ENCODE measurements at places on chromosomes 7 and 10. TPM values are rescaled to one million over a fixed set of nuclear protein-coding genes. Genes with fewer than 3 reads are reported as not detected.

Gene GSDME
- total RNA-seq: 5.2 TPM

DNA sequence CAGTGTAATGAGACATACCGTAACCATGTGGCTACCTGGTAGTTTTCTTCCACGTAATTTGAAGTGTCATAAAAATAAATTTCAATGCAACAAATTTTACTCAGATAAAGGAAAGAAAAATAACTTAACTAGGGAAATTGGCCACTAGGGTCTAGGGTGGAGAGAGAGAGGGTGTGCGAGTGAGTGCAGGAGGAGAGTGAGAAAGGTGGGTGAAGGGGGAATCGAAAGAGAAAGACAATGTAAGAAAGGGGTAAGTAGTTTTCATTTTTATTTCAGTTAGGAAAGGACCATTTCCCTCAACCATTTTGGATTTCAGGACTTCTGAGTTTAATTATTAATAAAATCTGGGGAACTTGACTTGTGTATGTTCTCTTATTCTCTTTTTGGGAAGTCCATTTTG, 27.7 kb upstream of the GLI3 start:
- no peak overlapping the region for H3K4me3 ChIP-seq
- H3K27ac ChIP-seq: no peak overlapping the region
- no peaks in the 10 kb centered on the region for H3K4me1 ChIP-seq
- no peak for DNase-seq
- no peaks in the 10 kb centered on the region for H3K27me3 ChIP-seq

- DNase-seq: no peak
- no peak overlapping the region for H3K4me3 ChIP-seq
- no peaks in the 10 kb centered on the region for H3K27me3 ChIP-seq
- peaks cover 25% of the 10 kb centered on the region for H3K4me1 ChIP-seq
Measured at GRCh38 chr10:12637649-12638048, 288.3 kb downstream of the CAMK1D start.

- H3K36me3 ChIP-seq: no peaks in the 10 kb centered on the region
- H3K4me1 ChIP-seq: no peaks in the 10 kb centered on the region
- DNase-seq: no peak
- H3K27me3 ChIP-seq: no peaks in the 10 kb centered on the region
Measured at GRCh38 chr7:66255534-66256100, 50.5 kb downstream of the TPST1 start.

GRCh38 chr7:467393-467828, 52.2 kb downstream of the PDGFA start:
- H3K27ac ChIP-seq: no peak overlapping the region
- no peak overlapping the region for H3K4me3 ChIP-seq
- no peaks in the 10 kb centered on the region for H3K4me1 ChIP-seq
- H3K27me3 ChIP-seq: no peaks in the 10 kb centered on the region
- no peaks in the 10 kb centered on the region for H3K36me3 ChIP-seq
- DNase-seq: no peak

- H3K36me3 ChIP-seq: no peaks in the 10 kb centered on the region
- H3K4me3 ChIP-seq: no peak overlapping the region
- H3K27ac ChIP-seq: no peak overlapping the region
- DNase-seq: no peak
- no peaks in the 10 kb centered on the region for H3K27me3 ChIP-seq
Measured at GRCh38 chr10:89119651-89120050, 87.5 kb downstream of the CH25H start.

- no peak overlapping the region for H3K4me3 ChIP-seq
- no peak overlapping the region for H3K27ac ChIP-seq
- no peaks in the 10 kb centered on the region for H3K36me3 ChIP-seq
- DNase-seq: no peak
- no peaks in the 10 kb centered on the region for H3K27me3 ChIP-seq
Measured at GRCh38 chr7:16086743-16087142, 334.6 kb downstream of the CRPPA start.

DNA sequence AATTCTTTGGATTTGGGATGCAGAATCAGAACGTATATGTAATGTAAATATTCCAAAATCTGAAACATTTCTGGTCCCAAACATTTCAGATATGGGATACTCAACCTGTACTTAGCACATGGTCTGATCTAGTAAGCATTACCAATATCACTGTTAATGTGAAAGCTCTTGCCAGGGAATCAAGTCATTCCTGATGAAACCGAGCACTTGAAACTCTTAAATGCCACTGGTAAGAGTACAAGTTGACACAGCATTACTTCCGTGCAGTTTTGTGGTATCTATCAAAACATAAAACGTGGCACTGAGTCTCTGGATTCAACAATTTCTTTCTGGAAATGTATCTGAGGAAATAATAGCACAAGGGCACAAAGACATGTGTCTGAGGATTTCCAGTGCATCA, 155.7 kb downstream of the RTKN2 start:
- no peaks in the 10 kb centered on the region for H3K36me3 ChIP-seq
- no peak overlapping the region for H3K4me3 ChIP-seq
- H3K27ac ChIP-seq: no peak overlapping the region
- DNase-seq: no peak

Data from transverse colon (tissue), 4 donors.